ENCODE measurements at places on chromosomes 2 and 18.

GRCh38 chr2:237096201-237096600 lies 10.5 kb downstream of the COPS8 start:
- DNase-seq, result no peak

DNA sequence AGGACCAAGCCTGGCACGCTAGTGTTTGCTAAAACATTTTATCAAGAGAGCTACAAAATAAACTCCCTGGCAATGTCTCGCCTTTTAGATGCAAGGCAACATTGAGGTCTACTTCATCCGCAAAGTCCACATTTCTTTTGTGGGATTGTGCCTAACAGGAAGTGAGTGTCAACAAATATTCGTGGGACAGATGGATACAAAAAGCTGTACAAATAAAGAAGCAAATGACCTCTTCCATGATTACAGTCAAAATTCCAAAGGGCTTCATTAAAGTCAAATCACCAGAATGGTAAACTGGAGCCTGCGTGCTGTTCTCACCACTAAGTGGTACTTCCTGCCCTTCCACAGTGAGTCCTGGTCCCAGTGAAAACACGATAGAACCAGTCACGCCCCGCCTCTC lies 40.4 kb downstream of the L3MBTL4 start:
- no peak for DNase-seq

DNA sequence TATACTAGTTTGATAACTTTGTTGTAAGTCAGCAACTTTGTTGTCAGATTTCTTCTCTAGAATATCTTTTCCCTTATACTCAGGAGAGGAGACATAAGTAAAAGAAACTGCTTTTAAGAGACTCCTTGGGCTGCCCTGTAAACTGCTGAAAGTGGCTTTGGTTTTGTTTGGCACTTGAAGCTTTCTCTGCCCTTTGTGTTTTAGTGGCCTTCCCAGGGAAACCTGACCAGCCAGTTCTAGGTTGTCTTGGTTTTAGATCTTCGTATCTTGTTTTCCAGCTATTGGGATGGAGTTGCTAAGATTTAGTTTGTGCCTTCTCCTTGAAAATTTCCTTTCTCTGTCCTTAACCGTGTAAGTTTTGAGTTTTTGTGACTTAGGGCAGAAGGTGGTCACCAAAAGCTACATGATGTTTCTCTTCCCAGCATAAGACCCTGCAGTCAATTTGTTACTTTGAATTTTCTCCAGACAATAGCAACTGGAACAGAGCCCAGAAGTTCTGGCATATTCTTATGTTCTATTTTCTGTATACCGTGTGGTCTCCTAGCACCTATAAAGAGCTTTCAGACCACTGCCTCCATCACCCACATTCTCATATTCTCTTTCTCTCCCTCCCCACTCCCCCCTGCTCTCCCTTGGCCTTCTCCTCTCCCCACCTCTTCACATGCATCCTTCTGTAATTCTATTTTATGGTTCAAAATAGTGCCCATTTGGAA lies 81.1 kb downstream of the BOLA3 start:
- DNase-seq, result no peak

- DNase-seq, result peak; percentile 43
These were observed 357.1 kb downstream of the CCDC85A start for GRCh38 chr2:56540916-56541315.

- no peak for DNase-seq
These were observed 1155.4 kb downstream of the BCL11A start for GRCh38 chr2:59398081-59398480.

- DNase-seq, result no peak
These were observed 33.1 kb downstream of the XIRP2 start for GRCh38 chr2:166921261-166921896.
